ENCODE measurements at places on chromosomes 12 and 14.

- peak; percentile 88 for DNase-seq
Measured at GRCh38 chr14:102479777-102480176, 29.8 kb downstream of the ANKRD9 start.

- no peak for DNase-seq
Measured at GRCh38 chr14:104478656-104479055, 100.9 kb upstream of the C14orf180 start.

DNA sequence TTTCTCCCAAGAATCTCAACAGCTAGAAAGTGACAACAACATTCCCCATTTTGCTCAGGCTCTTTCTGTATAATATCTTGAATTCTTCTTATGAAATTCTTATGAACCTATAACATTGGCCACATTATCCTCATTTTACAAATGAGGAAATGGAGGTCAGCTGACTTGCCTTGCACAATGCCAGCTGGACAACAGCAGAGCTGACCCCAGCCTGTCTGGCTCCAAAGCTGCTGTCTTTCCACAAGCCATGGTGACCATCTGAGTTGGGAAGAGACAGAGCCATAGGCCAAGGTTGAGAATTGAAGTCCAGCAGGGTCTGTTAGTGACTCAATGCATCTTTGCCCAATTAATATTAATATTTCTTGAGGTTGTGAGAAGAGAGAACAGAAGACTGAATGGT lies 87.3 kb downstream of the KSR2 start:
- DNase-seq: no peak

DNA sequence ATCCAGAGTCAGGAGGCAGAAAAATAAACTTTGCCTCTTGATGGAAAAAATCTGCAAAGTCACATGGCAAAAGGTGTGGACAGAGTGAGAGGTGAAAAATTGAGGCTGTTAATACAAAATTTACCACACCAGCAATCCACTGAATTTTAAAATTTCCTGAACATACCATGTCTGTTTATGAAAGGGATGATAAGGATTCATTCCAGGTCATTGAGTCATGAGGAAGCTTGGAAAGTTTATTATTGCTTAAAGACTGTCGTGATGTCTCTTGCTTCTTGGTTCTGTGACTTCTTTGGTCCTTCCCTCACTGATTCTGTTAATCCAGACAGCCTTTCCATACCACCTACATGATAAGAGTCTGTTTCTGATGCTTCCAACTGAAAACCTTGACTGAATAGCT lies 73.2 kb downstream of the TTC6 start:
- DNase-seq: no peak

GRCh38 chr14:78196323-78196722 lies 26.1 kb downstream of the NRXN3 start:
- no peak for DNase-seq
